ENCODE measurements at places on chromosomes 6 and 20.
A peak's percentile ranks its signal among the peaks of the same experiment; 100 is the strongest.

DNA sequence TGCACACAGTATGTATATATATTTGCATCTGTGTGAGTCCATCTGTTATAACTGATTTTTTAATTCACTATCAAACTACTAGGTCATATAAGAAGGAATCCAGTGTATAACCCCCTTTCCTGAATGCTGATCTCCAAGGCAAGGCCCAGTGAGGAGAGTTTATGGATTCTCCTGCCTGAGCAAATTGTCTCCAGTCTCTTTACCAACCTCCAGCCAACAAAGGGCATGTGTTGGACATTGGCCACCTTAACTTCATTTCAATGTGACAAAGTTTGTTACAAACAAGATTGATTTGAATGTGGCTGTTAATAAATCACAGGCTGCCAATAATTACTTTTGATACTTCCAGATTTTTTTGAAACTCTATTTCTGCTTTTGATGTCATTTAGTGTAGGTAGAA is 191.6 kb downstream of the HAO1 start:
- DNase-seq: no peak

DNA sequence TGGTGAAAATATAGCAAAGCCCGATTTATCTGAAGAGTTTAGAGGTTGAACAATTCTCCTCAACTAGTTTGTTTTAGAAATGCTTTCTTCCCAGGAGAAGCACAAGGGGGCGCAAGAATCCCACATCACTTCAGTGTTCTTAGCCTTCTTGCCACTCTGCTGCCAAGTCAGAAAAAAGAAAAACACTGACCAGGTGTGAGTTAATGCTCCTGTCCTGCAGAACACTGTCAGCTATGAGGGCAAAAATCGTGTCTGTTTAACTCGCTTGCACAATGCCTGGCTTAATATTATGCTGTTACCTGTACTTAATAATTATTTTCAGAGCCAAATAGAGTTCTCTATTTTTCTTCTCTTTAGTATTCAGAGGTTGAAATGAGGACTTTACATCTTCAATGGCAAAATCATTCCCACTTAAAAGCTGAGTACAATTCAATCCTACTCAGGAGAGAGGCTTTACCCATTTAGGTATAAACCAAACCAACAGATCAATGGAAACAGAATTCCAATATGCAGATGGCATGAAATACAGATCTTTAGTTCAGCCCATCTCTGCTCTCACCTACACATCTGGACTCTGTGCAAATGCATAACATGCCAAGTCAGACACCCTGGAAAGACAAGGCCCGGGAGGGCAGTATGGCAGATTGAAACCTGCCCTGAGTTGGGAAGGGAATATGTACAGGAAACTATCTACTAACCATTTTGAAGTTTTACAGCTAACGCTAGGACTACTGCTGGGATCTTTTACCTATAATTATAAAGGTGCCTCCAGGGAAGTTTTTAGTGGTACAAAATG is 71.4 kb upstream of the TULP1 start:
- peak; percentile 47 for DNase-seq

GRCh38 chr6:165484178-165484889 is 174.9 kb upstream of the C6orf118 start:
- no peak for DNase-seq

GRCh38 chr20:18412221-18412901 is 54.5 kb downstream of the DZANK1 start:
- no peak for DNase-seq

All from RCC 7860 (cell line).